ENCODE measurements at places on chromosomes 6 and 20. TPM values are rescaled to one million over a fixed set of nuclear protein-coding genes. Genes with fewer than 3 reads are reported as not detected.

DNA sequence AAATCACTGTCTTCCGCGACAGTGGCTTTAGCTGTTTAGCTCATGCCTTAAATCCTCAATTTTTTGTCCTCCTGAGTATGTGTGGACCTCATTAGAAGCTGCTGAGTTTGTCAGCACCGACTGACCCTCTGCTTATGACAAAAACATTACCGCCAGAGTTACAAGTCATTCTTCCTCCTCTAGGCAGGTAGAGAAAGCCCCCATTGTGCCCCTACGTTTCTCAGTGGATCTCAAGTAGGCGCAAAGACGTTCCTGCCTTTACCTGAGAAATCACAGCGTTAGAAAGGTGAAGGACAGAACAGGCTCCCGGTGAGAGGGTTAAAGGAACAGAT lies 227.3 kb upstream of the PDE10A start:
- no peak for DNase-seq

DNA sequence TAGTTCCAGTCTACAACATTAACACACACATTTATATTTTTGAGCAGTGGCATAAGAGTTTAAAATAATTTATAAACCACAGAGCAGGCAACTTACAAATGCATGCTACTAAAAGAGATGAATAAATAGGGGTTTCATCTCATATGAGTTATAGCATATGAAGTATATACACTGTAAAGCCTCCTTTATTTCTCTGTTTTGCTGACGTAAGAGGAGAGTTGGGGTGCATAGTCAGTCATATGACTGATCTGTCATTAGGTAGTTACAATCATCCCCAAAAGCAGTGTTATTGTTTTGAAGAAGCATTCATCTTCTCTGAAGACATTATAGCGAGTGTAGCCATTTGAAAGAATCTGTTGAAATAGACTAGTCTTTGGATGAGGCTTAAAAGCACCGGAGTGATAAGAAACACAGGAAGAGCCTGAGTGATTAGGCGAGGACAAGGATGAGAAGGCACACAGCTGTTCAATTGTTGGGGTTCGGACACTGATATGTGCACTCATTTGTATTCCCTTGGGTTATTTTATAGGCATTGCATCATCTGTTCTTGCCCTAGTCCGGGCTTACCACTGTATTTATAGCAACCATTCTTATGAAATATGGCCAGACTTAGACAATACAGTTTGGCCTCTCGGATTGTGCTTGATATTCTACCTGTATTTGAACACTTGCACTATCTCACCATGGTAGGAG lies 325.7 kb downstream of the SAMD5 start:
- DNase-seq = no peak

GRCh38 chr6:169963581-169964297 lies 212.3 kb downstream of the ERMARD start:
- DNase-seq = peak; percentile 3

- no peak for DNase-seq
Observed at GRCh38 chr6:109892451-109893435, 85.4 kb upstream of the GPR6 start.

The GABRR1 gene
- not detected for total RNA-seq

The SLC17A1 gene
- total RNA-seq = not detected

The ERVFRD-1 gene
- total RNA-seq = not detected

- DNase-seq = no peak
Observed at GRCh38 chr6:166420351-166420750, 37.6 kb upstream of the MPC1 start.

The COX4I2 gene
- 3.8 TPM for total RNA-seq

The HLA-DRB5 gene
- total RNA-seq = 12.9 TPM

The BNIP5 gene
- total RNA-seq = not detected

DNA sequence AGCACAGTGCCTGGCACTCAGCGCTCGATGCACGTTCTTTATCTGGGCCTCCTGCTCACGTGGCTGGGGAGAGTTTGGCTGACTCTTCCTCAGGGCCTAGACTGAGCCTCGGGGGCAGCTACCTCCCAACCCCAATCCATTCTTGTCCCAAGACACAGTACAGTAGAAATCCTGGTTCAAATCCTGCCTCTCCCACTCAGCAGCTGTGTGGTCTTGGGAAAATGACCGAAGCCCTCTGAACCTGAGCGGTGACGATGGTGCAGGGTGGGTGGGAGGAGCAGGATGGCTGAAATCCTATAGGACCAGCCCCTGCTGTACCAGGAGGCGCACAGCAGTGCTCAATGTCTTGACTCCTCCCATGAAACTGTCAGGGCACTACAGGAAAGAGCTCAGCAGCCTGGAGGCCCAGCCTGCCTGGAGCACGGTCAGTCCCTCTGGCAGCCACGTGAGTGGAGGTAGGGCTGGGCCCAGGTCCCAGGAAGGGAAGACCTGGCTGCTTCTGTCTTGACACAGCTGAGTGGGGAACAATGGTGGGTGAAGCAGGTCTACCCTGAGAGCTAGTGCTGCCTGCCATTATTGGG lies 31.5 kb downstream of the PDRG1 start:
- no peak for DNase-seq

DNA sequence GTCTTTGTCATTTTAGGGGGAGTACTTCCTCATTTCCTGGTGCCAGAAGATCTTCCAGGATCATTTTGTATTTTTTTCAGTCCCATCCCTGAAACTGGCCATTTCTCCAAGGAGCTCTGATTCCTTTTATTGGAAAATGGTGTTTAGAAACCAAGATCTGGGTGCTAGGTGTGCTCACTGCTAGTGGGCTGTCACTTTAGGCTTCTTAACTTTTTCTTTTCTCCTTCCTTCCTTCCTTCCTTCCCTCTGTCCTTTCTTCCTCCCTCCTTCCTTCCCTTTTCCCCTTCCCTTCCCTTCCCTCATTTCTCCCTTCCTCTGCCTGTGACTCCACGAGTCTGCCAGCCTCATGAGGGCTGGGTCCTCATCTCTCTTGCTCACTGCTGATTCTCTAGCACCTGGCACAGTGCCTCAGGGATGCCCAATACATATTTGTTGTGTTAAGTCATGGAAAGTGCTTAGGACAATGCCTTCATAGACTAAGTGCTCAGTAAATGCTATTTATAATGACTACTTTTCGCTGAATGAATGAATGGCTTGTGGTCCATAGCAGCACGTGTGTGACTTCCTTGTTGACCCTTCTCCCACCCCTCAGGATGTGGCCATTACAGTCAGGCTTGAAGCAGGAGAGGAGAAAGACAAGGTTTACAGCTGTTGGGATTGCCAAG lies 36.9 kb downstream of the APCDD1L start:
- DNase-seq = no peak

- DNase-seq = no peak
Observed at GRCh38 chr6:42046464-42047212, 3.7 kb upstream of the TAF8 start.

GRCh38 chr20:40540166-40540565 lies 148.9 kb downstream of the MAFB start:
- no peak for DNase-seq

GRCh38 chr6:88662163-88662580 lies 301.2 kb downstream of the RNGTT start:
- DNase-seq = no peak

GRCh38 chr6:102986086-102986485 lies 1592.6 kb downstream of the GRIK2 start:
- DNase-seq = no peak

- peak; percentile 75 for DNase-seq
Observed at GRCh38 chr20:50580016-50580747, 70.0 kb downstream of the PTPN1 start.

DNA sequence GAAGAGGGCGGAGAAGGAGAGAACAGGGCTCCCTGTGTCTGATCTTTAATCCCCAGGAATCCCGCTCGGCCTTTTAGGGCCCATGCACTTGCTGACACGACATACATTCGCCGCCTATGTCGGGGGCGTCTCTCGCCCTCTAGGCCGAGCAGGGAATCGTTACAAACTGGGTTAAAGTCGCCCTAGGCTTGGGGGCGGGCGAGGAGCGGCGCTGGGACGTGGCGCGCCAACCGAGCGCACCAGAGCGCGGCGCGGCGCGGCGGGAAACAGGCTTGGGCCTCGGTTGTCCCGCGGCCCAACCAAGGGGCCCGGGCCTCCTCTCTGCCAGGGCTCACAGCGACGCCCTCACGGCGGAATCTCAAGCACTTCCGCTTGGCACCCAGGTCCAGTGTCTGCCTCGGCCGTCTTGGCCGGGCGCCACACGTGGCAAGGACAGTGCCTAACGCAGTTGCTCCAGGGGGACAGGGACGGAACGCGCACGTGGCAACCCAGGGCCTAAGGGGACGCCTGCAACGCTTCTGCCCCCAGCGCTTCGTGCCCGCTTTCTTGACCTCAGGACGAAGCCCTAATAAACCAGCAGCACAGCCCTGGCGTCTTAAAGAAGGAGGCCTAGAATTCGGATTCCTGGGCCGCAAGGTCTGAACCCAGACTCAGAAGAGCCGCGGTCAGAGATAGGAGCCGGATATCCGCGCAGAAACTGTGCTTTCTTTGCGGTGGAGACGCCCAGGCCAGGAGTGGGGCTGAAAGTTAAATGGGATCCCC lies 71.5 kb downstream of the NCR2 start:
- peak; percentile 55 for DNase-seq

DNA sequence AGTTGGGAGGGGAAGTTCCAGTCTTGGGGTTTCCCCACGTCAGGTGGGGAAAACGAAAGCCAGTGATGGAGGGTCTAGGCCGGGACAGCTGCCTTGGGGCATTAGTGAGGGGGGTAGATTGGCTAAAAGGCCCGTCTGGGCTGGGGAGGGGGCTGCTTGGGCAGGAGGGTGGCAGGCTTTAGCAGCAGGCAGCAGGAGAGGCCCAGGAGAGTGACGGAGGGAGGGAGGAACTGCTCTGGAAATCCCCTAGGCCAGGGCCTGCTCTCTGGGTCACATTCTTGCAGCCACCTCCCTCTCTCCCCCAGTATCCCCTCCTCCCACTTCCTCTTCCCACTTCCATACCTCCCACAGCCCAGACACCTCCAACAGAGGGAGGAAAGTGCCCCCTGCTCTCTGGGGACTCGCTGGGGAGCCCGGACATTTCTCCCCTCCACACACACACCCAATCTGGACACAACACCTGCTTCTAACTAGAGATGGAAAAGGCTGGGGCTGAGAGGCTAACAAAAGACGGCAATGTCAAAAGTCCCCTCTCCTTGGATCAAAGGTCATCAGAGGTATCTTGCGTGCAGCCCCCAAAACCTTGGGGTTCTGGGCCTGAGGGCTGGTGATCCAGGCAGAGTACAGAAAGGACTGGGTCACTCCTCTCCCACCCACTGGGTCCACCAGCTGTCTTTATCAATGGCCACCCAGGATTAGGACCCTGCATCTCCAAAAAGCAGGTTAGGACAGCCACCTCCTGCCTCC lies 1.8 kb downstream of the NFKBIE start:
- no peak for DNase-seq

- DNase-seq = no peak
Observed at GRCh38 chr6:5540370-5540769, 279.1 kb downstream of the FARS2 start.

GRCh38 chr6:3746119-3746691 lies 5.3 kb downstream of the PXDC1 start:
- DNase-seq = no peak

DNA sequence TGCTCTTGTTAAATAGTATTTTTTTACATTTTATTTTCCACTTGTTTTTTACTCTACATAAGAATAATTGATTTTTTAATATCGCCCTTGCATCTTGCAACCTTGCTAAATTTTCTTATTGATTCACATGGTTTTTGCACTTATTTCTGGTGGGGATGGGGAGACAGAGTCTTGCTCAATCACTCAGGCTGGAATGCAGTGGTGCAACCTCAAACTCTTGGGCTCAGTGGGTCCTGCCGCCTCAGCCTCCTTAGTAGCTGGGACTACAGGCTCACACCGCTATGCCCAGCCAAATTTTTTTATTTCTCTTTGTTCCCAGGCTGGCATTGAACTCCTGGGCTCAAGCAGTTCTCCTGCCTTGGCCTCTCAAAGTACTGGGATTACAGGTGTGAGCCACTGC lies 30.3 kb downstream of the LIN28B start:
- no peak for DNase-seq

DNA sequence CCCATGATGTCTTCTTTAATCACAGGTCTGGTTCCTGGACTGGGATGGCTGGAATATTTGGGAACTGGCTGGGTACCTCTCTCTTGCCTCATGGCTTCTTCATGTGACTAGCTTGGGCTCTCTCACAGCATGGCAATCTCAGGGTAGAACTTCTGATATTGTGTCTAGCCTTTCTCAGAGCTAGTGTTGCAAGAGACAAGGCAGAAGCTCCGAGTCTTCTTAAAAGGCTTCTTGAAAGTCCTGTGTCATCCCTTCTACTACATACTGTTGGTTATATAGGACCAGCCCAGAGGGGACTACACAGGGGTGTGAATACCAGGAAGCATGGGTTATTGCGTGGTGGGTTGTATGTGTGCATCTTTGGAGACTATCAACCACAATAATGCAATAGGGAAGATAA lies 23.3 kb downstream of the BCAS1 start:
- DNase-seq = no peak

The EZR gene
- total RNA-seq = 152 TPM

GRCh38 chr6:11814819-11815218 lies 36.2 kb upstream of the ADTRP start:
- no peak for DNase-seq

- DNase-seq = no peak
Observed at GRCh38 chr6:52877168-52877567, 32.3 kb downstream of the GSTA3 start.

GRCh38 chr6:7134999-7135745 lies 27.4 kb downstream of the RREB1 start:
- DNase-seq = no peak

The SCRT2 gene
- total RNA-seq = not detected

GRCh38 chr6:10564975-10565673 lies 44.0 kb downstream of the GCNT2 start:
- DNase-seq = no peak

DNA sequence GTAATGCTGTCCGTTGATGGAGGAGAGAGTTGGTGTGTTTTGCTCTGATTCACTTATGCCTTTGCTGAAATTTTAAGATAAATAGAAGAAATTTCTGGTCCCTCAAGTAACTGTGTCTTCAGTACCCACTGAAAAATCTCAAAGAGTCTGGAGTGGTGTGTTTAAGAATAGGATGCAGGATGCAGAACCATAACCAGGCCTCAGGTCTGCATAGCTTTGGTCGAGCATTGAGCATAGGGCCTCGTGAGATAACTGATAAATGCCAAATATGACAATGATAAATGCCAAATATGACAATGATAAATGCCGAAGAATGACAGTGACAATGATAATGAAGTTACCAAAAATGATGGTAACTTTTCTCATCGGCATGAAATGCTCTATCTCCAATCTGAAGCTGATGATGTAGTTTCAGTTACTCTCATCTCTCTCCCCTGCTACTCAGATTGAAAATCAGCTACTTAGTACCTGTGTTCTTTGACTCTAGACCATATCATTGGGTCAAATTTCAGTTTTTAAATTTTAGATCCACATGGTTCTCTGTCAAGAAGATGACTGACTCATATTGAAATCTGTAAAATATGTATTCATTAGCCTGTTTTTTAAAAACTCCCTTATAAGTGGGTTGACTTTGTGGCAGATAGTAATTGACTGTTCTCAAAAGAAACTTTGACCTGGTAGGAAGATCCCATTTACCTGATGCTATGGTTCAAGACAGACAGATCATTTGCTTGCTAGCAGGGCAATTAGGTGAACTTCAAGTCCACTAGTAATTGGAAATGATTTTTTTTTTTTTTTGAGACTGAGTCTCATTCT lies 96.6 kb downstream of the SLC16A10 start:
- no peak for DNase-seq

The GMPR gene
- total RNA-seq = 92.9 TPM

The SUMO4 gene
- total RNA-seq = 0.26 TPM

- no peak for DNase-seq
Observed at GRCh38 chr6:132446141-132446854, 45.0 kb upstream of the MOXD1 start.

GRCh38 chr6:160791459-160791858 lies 89.4 kb downstream of the PLG start:
- no peak for DNase-seq

The MYB gene
- not detected for total RNA-seq

The RSPO4 gene
- total RNA-seq = not detected

The TPD52L1 gene
- total RNA-seq = 97.0 TPM
